Astrocyte of the cerebellum (primary cell): ENCODE measurements at places on chromosomes 12 and 14.

DNA sequence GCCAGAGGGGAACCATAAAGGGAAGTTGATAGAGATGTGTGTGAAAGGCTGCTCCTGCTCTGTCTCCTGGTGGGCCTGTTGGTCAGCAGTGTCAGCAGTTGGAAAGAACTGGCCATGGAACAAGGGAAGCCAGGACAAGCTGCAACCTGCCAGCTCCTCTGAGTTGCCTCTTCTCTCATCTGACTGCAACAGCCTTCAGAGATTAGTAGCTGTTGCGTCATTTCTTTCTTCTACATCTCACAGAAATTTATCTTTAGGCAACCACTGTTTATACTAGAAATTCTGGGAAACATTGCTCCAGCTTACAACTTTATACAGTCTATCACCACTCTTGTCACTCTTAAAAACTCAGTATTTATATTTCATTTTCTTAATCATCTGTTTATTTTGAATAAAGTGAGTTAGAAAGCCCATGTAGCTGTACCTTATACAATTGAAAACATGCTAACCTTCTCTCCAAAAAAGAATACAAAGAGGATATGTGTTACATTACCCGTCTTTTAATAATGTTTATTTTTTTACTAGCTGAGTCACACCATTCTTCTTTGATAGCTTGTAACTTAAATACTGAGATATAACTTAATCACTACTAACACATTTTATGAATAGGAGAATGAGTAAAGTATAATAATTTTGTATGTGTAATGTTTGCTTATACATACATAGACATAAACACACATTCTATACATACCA lies 224.2 kb downstream of the LRFN5 start:
- DNase-seq: no peak

DNA sequence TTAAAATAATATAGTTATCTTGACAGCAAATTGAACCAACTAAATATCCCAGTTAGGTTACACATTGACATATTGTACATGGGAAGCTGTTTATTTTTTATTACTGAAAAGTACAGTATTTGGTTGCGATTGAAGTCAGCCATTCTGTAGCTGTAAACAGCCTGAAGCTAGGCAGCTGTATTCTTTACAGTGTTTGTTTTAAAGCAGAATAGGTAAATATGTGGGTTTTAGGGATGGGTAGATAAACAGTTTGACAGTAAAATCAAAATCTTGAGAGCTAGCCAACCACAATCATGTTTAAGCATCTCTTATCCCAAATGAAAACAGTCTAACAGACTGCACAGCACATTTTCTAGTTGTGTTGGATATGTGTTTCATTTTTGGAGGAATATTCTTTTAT lies 45.7 kb downstream of the TTC6 start:
- DNase-seq: no peak

GRCh38 chr14:23093991-23094665 lies 808 bp downstream of the ACIN1 start:
- DNase-seq: no peak

GRCh38 chr12:52280319-52280795 lies 5.9 kb downstream of the KRT86 start:
- DNase-seq: peak; percentile 83

DNA sequence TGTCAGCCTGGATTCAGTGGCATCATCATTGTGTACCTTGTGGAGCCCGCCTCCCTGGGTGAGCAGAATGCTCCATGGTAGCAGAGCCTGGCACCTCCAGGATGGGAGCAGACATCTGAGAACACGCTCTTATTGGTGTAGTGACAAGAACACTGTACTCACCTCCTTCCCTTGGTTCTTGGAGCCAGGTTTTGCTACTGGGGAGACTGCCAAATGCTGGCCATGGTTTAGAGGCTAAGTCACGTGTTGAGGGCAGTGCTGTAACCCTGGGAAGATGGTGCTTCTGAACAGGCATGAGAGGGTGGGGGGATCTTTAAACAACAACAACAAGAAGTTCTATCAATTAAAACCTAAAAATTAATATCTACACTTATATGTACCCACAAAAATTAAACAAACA lies 47.6 kb upstream of the ASPG start:
- no peak for DNase-seq

DNA sequence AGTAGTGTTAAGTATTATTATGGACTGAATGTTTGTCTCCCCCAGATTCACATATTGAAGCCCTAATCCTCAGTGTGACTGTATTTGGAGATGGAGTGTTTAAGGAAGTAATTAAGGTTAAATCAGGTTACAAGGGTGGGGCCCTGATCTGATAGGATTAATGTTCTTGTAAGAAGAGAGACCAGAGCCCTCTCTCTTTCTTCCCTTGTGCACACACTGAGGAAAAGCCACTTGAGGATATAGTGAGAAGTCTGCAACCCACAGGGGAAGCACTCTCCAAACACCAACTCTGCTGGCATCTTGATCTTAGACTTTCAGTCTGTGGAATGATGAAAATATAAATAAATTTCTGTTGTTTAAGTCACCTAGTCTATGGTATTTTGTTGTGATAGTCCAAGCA lies 2.2 kb upstream of the KLRG1 start:
- no peak for DNase-seq

- DNase-seq: no peak
Measured at GRCh38 chr12:3897371-3897971, 24.3 kb upstream of the PARP11 start.

GRCh38 chr12:105033851-105034250 lies 47.7 kb downstream of the NOPCHAP1 start:
- DNase-seq: no peak

- DNase-seq: no peak
Measured at GRCh38 chr12:89344043-89344861, 8.0 kb downstream of the DUSP6 start.

- no peak for DNase-seq
Measured at GRCh38 chr12:19209661-19210060, 80.1 kb downstream of the PLEKHA5 start.

DNA sequence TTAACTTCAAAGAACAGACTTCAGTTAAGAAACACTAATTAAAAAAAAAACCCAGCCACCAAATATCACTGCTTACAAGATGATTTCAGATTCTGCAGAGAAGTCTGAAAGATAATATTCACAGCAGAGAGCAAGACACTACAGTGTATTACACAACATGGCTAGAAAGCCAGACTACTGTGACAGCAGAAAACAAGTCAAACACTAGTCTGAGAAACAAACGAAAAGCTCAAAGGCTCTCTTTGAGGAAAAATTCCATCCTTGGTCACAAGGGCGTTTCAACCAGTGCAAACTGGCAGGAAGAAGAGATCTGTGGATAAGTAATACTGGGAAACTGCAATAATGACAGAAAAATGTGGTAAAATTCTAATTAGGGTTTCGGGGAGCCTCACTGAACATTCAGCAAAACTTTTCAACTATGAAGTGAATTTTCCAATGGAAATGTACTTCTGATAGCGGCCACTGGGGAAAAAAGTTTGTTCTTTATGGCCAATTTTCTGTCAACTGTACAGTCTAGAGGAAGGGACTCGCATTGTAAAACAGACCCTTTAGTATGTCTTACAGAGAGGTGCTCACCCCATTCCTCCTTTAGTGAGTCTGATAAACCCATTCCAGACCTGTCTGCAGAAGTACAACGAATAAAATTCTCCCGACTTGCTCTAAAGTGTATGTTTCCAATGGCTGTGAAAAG lies 50.4 kb downstream of the ACADS start:
- no peak for DNase-seq

DNA sequence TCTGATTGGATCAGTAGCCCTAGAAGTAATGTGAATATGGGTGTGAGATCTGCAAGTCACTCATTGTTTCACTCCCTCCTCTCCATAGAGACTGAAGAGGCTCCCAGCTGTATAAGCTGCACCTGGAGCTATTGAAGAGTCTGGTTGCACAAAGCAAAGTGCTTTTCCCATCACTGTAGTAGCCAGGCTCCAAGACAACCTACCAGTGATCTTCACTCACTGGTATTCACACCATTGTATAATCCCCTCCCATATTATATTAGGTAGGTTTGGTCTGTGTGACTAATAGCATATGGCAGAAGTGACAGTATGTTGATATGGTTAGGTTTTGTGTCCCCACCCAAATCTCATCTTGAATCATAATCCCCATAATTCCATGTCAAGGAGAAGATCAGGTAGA lies 64.4 kb downstream of the ZFC3H1 start:
- DNase-seq: no peak

- no peak for DNase-seq
Measured at GRCh38 chr12:1171657-1172408, 180.8 kb downstream of the ERC1 start.

DNA sequence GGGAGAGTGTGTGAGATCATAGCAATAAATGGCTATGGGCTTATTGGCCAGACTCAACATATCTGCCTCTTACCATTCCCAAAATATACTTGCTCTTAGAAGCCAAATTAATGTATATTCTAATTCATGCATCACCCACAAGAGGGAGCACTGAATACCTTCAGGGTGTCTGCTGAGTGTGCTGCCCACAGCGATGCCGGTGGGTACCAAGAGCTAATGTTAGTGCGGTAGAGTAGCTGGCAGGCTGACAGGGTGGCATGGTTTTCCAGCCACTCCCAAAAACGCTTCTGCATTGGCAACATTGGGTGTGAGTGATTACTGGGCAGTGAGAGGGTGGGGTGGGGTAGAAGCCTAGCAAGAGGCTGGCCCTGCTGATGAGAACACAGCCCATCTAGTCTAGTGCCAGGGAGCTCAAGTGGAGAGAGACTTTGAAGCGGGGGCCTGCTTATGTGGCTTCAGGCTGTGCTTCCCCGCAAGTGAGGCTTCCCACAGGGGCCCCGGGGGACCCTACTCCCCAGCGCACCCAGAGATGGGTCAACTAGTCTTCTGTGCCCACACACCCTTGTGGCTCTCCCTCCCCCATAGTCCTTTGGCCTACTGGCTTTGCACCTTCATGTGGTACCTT lies 9.2 kb upstream of the PLEKHD1 start:
- no peak for DNase-seq

- DNase-seq: no peak
Measured at GRCh38 chr12:124466216-124467128, 100.9 kb downstream of the NCOR2 start.

- no peak for DNase-seq
Measured at GRCh38 chr12:121494093-121494787, 86.6 kb downstream of the KDM2B start.

DNA sequence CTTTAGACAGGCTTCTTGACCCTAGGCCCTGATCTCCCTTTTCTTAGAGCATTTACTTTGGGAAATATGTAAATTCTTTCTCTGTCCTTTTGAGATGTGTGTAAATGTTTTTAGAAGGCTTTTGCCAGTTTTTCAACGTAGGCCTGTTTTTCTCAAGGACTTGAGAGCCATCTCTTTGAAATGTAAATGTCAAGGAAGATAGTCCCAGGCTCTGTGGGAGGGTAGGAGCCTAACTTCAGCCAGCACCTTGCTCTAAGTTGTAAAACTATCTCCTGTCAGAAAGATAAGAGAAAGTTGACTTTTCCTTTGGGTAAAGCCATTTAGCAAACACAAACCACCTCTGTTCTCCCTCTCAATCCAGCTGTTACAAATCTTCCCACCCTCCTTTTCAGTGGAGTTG lies 219.8 kb downstream of the RPS29 start:
- DNase-seq: no peak

DNA sequence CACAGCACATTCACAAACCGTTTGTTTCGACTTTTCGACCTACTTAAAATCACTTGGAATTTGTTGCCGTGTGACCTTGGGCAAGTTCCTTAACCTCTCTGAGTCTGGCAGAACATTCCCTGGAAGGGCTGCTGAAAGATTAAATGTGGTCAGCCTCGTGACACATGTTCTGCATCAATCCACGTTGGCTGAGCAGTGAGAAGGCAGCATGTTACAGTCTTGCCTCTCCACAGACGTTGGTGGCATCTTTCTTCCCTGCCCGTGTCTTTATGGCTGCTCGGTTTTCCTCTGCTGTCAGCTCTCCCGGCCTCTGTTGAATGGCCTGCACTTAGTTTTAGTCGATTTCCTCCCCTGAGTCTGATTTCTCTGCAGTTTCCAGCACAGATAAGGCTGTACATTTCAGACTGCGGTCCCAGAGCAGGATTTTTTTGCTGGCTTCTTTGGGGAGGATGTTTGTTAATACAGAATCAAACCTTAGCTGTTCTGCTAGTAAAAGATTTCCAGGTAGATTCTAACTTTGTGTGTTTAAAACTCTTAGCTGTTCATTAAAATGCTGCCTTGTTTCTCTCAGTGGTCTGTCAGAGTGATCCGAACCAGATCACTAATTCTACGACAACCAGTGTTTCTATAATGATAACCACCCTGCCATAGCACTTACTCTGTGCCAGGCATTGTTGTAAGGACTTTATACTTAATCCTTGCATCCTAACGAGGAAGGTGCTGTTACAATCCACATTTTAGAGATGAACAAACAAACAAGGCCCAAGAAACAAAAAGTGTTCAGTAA lies 217.1 kb downstream of the CHST11 start:
- no peak for DNase-seq

- no peak for DNase-seq
Measured at GRCh38 chr14:101336183-101336582, 225.1 kb upstream of the DIO3 start.

DNA sequence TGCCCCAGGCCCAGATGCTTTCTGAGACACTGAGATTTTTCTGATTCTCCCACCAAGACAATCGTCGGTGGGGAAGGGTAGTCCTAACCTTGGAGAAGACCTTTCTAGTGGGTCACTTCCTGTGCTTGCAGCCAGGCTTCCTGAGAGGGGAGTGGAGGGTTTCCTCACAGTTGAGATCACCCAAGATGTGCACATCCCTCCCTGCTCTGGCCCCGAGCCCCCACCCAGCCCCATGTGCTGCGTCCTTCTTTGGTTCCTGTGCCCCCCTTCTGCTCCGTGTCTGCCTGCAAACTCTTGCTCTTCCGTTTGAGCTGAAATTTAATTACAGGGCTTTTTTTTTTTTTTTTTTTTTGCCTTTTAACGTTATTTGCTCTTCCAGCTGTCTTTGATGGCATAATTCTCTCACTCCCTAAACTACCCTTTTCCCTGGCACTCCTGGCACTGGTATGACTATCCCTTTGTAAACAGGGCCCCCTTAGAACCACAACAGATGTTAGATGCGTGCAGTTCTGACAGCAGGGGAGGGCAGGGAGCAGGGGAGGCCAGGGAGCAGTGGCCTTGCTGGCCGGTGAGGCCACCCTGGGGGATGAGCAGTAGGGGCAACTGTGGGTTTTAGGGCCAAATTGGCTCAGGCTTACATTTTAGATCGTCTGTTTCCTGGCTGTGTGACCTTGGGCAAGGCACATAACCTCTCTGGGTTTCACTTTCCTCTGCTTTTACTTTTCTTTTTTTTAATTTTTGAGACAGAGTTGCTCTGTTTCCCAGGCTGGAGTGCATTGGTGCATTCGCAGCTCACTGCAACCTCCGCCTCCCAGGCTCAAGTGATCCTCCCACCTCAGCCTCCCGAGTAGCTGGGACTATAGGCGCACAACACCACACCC lies 144.5 kb downstream of the PHETA1 start:
- DNase-seq: no peak

- DNase-seq: no peak
Measured at GRCh38 chr12:78674311-78675090, 190.1 kb upstream of the SYT1 start.

DNA sequence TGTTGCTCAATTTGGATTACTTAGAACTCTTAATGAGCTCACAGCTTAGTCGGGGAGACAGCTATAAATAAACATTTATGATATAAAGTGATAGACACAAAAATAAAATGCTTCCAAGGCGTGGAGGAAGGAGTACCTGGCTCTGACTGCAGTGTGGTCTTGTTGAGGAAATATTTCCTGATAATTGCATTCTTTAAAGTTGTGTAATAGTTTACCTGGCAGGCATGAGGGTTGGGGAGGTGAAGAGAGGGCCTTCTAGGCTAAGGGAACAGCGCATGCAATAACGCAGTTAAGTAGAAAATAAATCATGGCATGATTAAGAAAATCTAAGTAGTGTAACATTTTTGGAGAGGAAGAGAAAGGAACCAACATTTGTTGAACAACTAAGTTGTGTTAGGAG lies 260.5 kb upstream of the ATP2B1 start:
- DNase-seq: no peak

GRCh38 chr12:9064815-9065606 lies 50.7 kb downstream of the A2M start:
- no peak for DNase-seq
